Epithelial cell of umbilical artery (primary cell): ENCODE measurements at places on chromosomes 7 and 10. TPM values are rescaled to one million over a fixed set of nuclear protein-coding genes. Genes with fewer than 3 reads are reported as not detected.

The SEMA4G gene
- 0.30 and 0.65 TPM in 2 replicates for total RNA-seq

The RPP30 gene
- total RNA-seq, result 47.7 and 48.9 TPM in 2 replicates

The ZNF467 gene
- 1.8 and 2.6 TPM in 2 replicates for total RNA-seq

The SPAM1 gene
- not detected in 2 replicates for total RNA-seq

The OR6V1 gene
- total RNA-seq, result not detected in 2 replicates

The RASSF4 gene
- 4.5 and 6.1 TPM in 2 replicates for total RNA-seq

The GIMAP1 gene
- total RNA-seq, result 14.9 and 20.5 TPM in 2 replicates

The GRM3 gene
- total RNA-seq, result not detected in 2 replicates

The BEND7 gene
- 5.8 and 7.8 TPM in 2 replicates for total RNA-seq
